Amniotic stem cell (primary cell): ENCODE measurements at places on chromosomes 7 and 10.

DNA sequence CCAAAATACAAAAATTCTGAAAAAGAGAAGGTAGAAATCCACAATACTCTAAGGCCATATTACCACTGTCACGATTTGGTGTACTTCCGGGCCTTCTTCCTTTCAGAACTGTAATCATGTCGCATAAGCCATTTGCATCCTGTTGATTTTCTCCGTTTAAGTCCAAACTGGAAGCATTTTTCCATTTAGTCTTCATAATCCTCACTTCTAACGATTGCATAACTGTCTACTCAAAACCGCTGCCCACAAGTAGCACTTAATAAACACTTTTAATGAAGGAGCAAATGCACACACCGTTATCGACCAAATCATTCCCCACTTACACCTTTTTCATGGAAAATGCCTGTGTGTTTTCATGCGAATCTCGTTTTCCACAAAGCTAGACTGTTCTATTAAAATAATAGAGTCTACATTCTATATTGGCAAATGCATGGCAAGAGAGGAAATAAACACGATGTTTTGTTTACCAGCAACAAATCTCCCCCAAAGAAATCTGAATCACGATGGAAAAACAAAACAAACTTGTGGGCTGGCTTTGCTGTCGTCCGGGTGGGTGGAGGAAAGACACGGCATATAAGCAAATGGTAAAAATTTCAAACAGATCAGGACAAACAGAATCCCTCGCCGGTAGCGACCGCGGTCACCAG, 1.0 kb downstream of the ATE1 start:
- DNase-seq: no peak

GRCh38 chr7:95527033-95527775, 41.5 kb downstream of the ASB4 start:
- no peak for DNase-seq

DNA sequence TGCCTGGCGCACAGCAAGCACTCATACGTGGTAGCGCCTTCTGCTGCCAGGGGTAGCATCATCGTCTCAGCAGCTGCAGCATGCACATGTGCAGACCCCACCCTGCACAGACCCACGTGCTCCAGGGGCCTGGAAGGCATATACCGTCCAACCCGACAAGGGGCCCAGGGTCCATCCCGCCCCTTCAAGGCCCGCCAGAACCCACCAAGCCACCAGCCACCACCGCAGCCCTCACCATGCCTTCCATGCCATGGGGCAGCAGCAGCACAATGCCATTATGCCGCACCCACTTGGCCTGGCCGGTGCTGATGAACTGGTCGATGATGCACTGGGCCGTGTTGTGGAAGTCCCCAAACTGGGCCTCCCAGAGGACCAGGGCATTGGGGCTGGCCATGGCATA, 22.7 kb downstream of the OGDHL start:
- no peak for DNase-seq

- no peak for DNase-seq
These were observed 2.6 kb downstream of the ADIRF start for GRCh38 chr10:86970982-86971231.

DNA sequence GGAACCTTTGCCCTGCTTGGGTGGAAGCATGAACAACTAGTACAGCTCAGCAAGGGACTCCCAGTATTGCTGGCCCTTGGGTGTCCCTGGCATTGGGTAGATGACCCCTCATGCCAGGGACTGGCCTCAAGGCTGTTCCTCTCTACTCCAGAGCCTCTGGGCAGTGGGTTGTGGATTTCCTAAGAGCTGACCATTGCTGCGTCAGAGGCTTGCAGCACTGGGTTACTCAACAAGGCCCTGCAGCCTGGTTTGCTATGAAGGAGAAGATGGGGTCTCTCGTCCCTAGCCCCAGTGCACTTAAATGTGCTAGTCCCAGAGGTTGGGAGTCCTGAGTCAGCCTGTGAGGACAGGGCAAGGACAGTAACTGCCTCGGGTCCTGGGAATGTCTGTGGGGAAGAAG, 2.5 kb downstream of the VSIR start:
- no peak for DNase-seq
